Activated CD8-positive, alpha-beta memory T cell treated with anti-CD3 and anti-CD28 coated beads, Interleukin-2, amount 10 ng/mL, durations not matched to agents 7 days and 5 days (primary cell): ENCODE measurements at places on chromosomes 5 and 9. TPM values are rescaled to one million over a fixed set of nuclear protein-coding genes. Genes with fewer than 3 reads are reported as not detected.
A peak's percentile ranks its signal among the peaks of the same experiment; 100 is the strongest.

GRCh38 chr5:132000677-132001453, 10.6 kb downstream of the ACSL6 start:
- peak; percentile 87 for DNase-seq

GRCh38 chr5:3602785-3603502, 7.3 kb downstream of the IRX1 start:
- no peak for DNase-seq

DNA sequence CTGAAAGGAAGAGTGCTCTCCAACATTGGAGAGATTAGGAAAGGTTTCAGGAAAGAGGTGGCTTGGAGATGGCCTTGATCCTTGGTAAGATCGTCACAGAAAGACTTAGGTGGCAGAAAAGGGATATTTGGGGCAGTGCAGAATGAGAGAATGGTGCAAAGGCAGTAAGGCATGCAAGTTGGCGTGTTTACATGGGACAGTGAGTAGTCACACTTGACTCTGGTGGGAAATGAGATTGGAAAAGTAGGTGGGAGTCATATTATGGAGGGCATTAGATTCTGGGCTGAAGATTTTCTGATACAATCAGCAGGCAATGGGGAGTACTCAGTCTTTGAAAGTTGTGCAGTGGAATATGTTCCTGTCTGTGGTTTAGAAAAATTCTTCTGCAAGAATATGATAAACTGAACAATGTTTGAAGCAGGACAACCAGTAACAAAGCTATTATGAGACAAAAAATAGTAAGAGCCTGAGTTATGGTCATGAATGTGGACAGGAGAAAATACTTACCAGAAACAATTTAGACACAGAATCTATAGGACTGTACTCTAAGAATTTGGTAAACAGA, 76.2 kb upstream of the ANKRD55 start:
- DNase-seq, result no peak

DNA sequence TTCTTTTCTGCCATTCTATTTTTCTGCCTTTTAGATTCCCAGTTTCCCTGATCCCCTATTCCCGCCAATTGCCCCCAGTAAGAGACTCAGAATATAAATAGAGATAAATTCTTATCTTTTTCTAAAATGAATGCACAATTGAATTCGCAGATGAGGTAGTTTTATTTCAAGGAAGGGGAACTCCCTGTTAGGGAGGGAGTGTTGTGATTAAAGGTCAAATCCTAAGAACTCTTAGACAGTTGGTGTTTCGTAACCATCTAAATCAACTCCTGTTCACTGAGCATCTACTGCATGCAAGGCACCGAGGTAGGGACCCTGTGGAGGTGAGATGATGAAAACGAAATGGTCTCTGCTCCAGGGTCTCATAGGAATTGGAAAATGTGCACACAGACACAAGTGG, 7.7 kb upstream of the MAP3K1 start:
- no peak for DNase-seq

DNA sequence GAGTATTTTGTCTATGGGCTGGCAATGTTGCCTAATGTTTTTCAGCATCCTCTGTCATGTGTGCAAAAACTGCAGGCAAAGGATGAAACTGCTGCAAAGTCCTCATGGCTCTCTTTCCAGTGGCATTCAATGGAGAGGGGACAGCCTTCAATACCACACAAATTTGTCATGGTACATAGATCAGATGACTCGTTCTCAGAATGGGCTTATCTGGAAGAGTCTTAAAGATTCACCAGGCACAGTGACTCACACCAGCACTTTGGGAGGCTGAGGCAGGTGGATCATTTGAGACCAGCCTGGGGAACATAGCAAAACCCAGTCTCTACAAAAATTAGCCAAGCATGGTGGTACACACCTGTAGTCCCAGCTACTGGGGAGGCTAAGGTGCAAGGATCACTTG, 5.3 kb downstream of the CDKN2AIPNL start:
- DNase-seq, result no peak

GRCh38 chr5:85760519-85760918, 857.2 kb upstream of the COX7C start:
- DNase-seq, result no peak

TMEM174 gene
- not detected for total RNA-seq

CCNH gene
- total RNA-seq, result 67.3 TPM

FYB1 gene
- 270 TPM for total RNA-seq

TNFSF15 gene
- 0.06 TPM for total RNA-seq
